Caki2 (cell line): ENCODE measurements at places on chromosomes 12 and 14. TPM values are rescaled to one million over a fixed set of nuclear protein-coding genes. Genes with fewer than 3 reads are reported as not detected.

BMP4 gene
- 0.98 and 21.2 TPM in 2 replicates for total RNA-seq

SLC6A15 gene
- 6.2 and 6.7 TPM in 2 replicates for total RNA-seq

JPH4 gene
- total RNA-seq, result not detected in 2 replicates

BDKRB2 gene
- 0.14 and 0.87 TPM in 2 replicates for total RNA-seq

ASCL4 gene
- not detected in 2 replicates for total RNA-seq

P2RX2 gene
- not detected in 2 replicates for total RNA-seq

GRCh38 chr14:37114002-37114401 is 58.4 kb downstream of the SLC25A21 start:
- DNase-seq, result no peak

DNA sequence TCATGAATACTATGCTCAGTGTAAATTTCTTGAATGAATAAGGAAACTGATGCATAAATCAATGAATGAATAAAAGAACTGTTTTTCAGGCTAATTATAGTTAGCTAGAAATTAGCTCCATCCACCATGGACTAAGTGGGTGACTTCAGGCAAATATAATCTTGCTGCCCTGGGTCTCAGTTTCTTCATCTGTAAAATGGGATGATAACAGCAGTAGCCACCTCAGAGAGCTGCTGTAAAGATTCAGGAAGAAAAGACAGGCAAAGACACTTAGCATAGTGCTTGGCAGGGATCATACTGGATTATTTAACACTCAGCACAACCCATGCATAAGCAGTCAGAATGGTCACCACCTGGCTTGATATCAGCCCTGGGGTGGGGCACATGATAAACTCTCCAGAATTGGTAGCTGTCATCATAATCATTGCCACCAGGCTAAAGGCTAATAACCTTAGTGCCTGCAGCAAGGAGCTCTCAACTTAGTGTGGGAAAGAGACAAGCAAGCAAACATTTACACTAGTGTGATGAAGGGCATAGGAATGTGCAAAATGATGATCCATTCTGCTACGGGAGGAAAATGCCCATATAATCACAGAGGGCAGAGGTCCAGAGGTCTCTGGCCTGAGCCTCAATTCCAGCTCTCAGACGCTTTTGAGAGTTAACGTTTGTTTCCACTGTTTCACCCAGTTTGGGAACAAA is 234.7 kb upstream of the TBX3 start:
- peak; percentile 18 for DNase-seq

- no peak for DNase-seq
These were observed 2.9 kb downstream of the BEGAIN start for GRCh38 chr14:100584056-100585031.

DNA sequence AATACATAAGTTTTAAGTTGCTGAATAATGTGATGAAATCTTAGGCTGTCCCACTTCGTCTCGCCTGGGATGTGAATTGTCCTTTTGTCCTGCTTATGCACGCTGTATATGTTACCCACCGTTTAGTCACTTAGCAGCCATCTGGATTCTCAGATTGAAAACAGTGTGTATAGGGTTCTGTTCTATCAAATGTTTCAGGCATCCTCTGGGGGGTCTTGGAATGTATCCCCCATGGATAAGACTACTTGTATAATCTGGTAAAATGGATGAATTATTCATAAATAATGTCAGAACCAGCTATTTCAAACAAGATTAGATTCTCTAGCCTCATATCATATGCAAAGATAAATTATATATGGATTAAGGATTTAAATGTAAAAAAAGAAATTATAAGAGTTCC is 29.4 kb downstream of the NOPCHAP1 start:
- DNase-seq, result no peak

DNA sequence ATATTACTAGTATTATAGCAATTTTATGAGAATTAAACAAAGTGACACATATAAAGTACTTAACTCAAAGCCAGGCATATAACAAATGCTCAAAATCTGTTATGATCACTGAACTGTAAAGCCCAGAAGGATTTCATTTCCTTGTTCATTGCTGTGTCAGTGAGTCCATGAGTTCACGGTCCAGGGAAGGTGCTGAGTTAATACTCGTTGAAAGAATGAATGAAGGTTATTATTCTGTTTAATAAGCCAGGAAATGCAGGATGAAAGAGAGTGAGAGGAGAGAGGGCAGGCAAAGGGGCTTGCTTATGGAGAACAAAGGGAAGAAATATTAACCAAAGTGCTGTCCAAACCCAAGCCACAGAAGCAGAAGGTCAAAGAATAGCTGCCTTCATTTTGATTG is 40.2 kb upstream of the NT5DC3 start:
- peak; percentile 37 for DNase-seq

DNA sequence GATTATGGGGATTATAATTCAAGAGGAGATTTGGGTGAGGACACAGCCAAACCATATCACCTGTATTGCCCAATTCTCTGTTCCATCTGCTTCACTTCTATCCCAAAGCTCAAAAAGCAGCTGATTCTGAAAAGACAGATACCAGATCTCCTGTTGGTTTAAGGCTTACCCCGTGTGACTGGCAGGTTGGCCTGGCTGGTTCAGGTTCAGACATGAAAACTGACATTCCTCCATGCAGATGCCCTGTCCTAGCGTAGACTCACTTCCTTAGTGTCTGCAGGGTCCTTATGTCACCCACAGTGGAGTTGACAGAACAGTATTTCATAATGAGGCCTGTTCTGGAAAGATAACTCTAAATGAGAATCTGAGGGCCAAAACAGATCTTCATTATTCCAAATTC is 61.1 kb upstream of the FLRT2 start:
- no peak for DNase-seq

GRCh38 chr14:97336179-97336578 is 539.0 kb downstream of the VRK1 start:
- no peak for DNase-seq

DNA sequence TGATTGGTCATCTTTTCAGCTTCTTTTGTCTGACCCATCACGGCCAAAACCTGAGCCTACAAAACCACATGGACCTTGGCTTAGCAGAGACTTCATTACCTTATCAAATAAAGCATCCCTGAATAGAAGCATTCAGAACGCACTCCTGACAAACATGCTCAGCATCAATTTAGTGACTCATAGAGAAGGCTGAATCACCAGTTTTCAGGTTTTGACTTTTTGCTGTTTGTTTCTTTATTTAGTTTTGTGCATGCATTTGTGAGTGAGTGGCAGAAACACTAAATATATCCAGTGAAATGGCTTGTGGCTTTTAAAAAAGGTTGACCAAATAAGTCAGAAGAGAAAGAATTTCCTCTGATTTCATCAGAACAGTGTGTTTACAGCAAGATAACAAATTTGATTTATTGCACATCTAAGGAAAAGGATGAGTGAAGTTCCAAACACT is 19.0 kb upstream of the OVCH1 start:
- no peak for DNase-seq

GRCh38 chr12:22860926-22861325 is 236.0 kb downstream of the ETNK1 start:
- no peak for DNase-seq

DNA sequence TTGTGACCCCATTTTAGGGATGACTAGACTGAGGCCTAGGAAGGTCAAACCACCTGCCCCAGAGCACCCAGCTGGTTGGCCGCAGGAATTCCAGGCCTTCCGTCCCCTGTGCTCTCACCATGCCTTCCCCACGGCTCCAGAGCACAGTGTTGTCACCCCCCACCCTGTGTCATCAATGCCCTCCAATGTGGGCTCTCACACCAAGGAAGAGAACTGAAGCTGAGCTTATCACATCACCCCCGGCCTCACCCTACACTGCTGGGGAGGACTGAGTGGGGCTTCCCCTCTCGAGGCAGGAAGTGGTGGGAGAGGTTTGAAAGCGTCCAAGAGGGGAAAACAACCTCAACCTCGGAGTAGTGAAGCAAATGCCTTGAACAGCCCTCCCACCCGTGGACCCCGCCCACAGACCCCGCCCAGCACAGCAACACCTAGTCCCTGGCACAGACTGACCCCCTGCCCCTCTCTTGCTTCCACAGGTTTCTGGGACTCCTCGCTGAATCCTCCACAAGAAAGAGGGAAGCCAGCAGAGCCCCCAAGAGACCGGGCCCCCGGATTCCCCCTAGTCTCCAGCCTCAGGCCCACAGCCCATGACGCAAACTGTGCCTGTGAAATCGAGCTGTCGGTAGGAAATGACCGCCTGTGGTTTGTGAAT is 97.2 kb downstream of the LGMN start:
- no peak for DNase-seq

- DNase-seq, result no peak
These were observed 20.7 kb upstream of the TUBA1C start for GRCh38 chr12:49244176-49244575.

DNA sequence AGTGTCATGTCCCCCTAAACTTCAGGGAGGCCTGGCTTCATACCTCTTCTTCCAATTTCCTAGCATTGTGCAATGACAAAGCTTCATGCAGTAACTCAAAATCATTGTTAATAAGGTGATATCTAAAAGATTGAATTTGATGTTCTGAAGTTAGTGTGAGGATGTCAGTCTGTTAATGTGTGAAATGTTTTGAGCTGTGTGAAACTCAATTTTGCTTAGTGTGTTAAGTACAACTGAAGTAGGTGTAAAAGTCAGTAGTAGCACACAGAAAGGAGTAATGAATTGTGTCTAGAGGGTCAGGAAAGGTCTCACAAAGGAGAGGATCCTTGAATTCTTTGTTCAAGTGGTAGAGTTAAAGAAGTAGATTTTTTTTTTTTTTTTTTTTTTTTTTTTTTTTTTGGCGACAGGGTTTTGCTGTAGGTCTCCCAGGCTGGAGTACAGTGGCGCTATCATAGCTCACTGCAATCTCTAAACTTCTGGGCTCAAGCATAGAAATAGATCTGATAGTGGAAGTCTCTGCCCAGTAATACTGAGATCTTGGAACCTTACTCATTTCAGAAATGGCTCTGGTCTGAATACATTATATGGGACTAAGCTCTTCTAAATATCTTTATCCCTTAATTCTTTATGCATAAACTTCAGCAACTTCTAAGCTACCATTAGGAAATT is 63.9 kb downstream of the FUT8 start:
- no peak for DNase-seq

DNA sequence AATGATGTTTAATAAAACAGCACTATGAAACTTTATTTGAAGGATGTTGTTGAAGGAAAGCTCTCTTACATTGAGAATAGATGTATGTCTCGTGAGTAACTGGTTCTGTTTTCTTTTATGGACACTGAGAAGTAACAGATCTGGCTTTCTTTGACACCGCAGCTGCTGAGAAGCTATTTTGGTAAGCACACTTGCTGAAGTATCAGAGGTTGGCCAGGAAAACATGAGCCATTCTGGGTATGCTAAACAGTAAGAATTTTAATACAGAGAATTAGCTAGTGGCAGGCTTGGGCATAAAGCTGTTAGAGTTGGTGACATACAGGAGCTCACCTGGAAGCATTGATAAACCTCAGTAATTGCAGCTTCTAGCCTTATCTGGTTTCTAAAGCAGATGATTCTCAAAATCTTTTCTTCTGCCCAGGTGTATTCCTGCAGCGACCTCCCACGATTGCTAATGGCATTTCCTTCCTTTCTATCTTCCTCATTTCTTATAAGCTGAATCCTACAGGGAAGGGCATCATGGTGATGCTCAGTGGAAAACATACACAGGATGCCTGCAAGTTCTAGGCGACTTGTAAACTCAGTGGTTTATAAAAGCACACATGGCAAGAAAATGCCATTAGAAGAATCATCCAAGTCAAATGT is 291.6 kb upstream of the SLC16A7 start:
- DNase-seq, result no peak

- DNase-seq, result peak; percentile 65
These were observed 226.2 kb upstream of the CLEC14A start for GRCh38 chr14:38481952-38482678.

- peak; percentile 21 for DNase-seq
These were observed 36.8 kb upstream of the SPTSSA start for GRCh38 chr14:34498684-34499412.

- DNase-seq, result no peak
These were observed 7.8 kb downstream of the AKT1 start for GRCh38 chr14:104787736-104788135.

DNA sequence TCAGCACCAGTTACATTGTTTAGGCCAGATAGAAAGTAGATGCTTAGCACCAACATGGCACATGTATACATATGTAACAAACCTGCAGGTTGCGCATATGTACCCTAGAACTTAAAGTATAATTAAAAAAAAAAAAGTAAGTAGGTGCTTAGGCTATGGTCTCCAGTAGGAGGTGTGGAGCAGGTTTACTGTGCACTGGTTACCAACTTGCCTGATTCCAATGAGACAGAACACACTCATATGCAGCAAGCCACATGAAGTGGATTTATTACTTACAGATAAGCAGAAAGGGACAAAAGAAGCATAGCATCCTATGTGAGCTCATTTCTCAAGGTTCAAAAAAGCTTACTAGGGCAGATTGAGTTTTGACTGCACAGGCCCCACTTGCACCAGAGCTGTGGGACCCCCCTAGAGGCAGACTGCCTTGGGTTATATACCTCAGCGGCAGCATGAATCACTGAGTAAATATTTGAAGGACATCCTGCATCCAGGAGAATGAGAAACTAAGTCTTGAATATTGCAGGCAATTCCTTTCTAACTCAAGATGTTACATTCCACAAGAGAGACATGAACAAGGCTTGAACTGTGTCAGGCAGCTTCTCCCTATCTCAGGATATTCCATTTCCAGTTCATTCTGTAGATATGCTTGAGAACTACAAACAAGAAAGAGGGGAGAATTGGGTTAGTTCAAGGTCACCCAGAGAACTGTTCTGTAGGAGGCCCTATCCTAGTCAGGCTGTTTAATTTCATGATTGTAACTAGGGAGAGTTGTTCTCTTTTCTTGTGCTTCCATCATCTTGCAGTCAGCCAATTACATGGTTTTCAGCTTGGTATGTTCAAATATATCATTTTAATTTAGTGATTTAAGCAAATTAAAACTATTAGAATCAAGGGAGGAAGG is 30.1 kb downstream of the LRFN5 start:
- DNase-seq, result no peak

- DNase-seq, result peak; percentile 52
These were observed 4.2 kb downstream of the SH2B3 start for GRCh38 chr12:111409780-111410430.

- DNase-seq, result no peak
These were observed 49.7 kb downstream of the KIF21A start for GRCh38 chr12:39393179-39393578.

DNA sequence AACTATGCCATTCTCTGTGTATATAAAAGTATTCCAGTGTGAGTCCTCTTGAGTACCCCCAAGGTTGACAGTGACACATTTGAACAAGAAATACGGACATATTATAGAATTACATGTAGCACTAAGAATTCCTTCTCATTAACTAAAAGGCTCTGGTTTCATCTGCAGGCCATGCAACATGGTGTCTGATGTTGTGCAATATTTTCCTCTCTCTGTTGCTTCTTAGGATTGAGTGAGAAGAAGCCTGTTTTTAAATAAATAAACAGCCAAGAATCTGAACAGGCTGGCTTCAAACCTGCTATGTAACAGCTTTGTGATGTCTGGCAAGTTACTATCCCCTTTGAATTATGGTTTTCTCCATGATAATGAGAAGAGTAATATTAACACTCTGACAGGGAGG is 22.2 kb upstream of the CCER1 start:
- no peak for DNase-seq

- peak; percentile 90 for DNase-seq
These were observed 37.2 kb downstream of the RDH12 start for GRCh38 chr14:67738740-67739504.

- DNase-seq, result no peak
These were observed 47.9 kb upstream of the PLEKHG7 start for GRCh38 chr12:92654929-92655328.

GRCh38 chr12:14621826-14622225 is 54.1 kb upstream of the PLBD1 start:
- no peak for DNase-seq

- DNase-seq, result no peak
These were observed 76.4 kb upstream of the FOXG1 start for GRCh38 chr14:28690029-28690692.
